ENCODE measurements at places on chromosomes 13 and 19.

DNA sequence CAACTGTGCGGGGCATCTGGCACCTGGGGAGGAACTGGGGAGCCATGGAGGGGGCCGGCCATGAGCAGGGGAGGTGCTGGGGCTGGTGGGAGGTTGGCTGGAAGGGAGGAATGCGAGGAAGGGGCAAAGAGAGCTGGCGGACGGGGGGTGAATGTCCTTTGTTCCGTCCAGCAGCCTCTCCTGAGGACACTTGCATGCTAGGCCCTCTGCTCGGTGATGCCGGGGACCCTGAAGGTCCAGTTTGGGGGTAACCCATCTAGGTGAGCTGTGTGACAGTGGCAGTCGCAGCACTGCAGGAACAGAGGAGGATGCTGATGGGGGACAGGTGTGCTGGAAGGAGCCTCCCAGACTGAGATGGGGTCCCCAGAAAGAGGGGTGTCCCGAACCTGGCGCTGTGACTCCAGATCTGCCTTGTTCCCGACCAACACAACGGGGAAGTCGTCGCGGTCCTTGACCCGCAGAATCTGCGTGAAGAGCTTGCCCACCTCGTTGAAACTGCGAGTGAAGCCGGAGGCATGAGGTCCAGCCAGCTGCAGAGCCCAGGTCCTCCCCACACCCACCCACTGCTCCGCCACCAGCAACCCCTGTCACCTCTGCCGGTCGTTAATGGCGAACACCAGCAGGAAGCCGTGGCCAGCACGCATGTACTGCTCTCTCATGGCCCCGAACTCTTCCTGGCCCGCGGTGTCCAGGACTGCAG, 3.6 kb downstream of the RRAS start:
- no peak for DNase-seq

DNA sequence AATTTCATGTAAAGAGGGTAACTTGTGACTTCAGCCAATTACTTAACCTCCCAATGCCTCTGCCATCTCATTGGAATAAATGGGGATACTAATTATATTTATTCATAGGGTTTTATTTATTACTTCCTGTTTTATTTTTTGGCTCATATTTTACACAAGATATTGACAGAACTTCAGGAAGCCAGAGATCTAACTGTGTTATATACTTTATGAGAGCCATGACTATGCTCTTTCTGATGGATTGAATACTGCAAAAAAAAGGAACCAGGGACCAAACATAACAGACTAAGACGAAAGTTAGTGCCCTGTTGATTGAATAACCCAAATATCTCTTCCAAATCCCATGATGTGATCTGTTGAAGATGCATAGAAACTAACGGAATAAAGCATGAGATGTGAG, 243.3 kb upstream of the STARD13 start:
- no peak for DNase-seq

DNA sequence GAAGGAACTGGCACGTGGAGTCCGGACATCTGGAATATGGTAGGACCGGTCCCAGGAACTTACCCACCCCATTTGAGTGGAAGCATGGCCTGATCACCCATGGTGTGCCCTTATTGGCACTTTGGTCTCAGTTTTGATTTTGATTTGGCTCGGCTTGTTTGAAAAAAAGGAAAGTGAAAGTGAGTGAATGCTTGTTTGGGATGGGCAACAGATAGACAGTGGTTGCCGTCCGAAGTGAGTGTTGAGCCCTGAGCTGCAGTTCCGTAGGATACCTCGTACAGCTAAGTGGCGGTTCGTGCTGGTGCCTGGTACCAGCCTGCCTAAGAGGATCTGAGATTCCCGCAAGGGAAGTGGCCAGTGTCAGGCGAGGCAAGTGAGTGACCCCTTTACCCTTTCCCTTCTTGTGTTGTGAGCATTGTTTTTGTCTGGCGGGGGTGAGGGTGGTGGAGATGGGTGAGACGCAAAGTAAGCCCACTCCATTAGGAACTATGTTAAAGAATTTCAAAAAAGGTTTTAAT, 605.8 kb downstream of the UQCRFS1 start:
- DNase-seq, result no peak

DNA sequence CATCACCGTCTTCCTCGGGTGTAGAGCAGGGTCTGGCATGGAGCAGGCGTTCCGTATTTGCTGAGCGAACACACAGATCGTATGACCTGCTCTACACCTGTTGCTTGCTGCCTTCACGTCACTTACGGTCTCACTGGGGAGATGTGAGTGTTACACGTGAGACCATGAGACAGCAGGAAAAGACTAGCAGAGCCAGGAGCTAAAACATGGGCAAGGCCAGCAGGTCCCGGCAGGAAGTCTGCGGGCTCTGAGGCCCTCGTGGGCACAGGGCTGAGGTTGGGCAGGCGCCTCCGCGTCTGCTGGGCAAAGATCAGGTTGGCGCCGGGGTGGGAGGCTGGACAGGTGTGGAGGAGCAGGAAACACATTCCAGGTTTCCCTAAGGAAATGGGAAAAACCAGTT, 19.7 kb upstream of the GTF3A start:
- no peak for DNase-seq

DNA sequence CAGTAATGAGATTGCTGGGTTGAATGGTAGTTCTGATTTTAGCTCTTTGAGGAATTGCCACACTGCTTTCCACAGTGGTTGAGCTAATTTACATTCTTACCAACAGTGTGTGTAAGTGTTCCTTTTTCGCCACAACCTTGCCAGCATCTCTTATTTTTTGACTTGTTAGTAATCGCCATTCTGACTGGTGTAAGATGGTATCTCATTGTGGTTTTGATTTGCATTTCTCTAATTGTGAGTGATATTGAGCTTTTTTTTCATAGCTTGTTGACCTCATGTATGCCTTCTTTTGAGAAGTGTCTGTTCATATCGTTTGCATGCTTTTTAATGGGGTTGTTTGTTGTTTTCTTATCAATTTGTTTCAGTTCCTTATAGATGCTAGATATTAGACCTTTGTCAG, 245.0 kb downstream of the MTUS2 start:
- DNase-seq, result no peak

Measured in activated T-helper 9 cell treated with anti-CD3 and anti-CD28 coated beads, Interleukin-2, amount 50 U/mL, for 16 hours (primary cell).